ENCODE measurements at places on chromosomes 5 and 9. TPM values are rescaled to one million over a fixed set of nuclear protein-coding genes. Genes with fewer than 3 reads are reported as not detected.

FTMT gene
- not detected for total RNA-seq

TLE4 gene
- total RNA-seq: 16.0 TPM

SLC4A9 gene
- not detected for total RNA-seq

TNC gene
- 3.3 TPM for total RNA-seq

ADGRV1 gene
- total RNA-seq: 3.6 TPM

KIF2A gene
- 25.1 TPM for total RNA-seq

GHR gene
- total RNA-seq: not detected
